Kidney tubule cell (primary cell): ENCODE measurements at places on chromosomes 7 and 10.
A peak's percentile ranks its signal among the peaks of the same experiment; 100 is the strongest.

DNA sequence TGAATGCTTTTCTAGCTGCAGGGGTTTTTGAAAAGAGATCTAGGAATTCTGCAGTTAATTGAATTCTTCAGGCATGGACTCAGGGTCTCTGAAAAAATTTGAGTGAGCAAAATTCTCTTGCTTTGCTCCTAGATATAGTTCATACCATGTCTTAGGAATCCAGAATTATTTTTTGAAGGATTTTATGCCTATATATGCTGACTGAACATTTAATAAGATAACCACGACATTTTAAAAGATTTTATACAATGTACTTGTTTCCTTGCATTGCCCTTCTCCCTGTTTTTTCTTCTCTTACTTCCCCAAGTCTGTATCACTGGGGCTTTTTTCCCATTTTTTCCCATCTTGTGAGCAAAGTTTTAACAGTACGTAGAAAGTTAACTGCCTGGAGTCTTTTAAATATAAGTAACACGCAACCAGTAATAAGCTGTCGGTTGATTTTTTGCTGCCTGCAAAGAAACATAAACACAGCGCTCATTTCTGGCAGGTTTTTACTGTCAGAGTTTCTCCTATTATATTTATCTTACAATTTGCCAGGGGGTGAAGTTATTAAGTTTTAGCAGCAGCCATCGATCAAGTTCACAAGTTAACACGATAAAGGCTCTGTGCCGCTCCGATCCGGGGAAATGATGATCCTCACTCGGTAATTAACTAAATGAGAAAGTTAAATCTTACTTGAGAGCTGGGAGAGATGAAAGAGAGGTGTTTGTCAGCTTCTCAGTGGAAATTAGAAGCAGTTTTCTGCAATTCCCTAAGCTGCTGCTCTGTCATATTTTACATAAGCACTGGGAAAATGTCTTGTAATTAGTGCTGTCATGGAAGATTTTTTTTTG lies 81.0 kb downstream of the POLL start:
- no peak for DNase-seq

DNA sequence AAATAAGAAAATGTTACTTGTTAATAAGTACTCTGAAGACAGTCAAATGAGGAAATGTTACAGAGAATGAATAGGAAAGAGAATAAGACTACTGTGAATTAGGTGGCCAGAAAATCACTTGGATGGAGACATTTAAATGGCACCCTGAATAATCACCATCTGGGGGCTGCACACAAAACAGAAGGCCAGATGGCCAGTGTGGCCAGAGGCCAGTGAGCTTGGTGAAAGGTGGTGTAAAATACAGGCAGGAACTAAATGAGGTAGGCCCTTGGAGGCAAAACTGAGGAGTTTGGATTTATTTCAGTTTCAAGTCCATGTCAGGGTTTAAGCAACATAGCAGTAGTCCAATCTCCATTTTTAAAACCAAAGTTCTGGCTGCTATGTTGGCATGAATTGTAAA lies 126.7 kb downstream of the TSPAN12 start:
- DNase-seq = no peak

- no peak for DNase-seq
Observed at GRCh38 chr10:116670706-116671105, 50.0 kb downstream of the PNLIPRP2 start.

DNA sequence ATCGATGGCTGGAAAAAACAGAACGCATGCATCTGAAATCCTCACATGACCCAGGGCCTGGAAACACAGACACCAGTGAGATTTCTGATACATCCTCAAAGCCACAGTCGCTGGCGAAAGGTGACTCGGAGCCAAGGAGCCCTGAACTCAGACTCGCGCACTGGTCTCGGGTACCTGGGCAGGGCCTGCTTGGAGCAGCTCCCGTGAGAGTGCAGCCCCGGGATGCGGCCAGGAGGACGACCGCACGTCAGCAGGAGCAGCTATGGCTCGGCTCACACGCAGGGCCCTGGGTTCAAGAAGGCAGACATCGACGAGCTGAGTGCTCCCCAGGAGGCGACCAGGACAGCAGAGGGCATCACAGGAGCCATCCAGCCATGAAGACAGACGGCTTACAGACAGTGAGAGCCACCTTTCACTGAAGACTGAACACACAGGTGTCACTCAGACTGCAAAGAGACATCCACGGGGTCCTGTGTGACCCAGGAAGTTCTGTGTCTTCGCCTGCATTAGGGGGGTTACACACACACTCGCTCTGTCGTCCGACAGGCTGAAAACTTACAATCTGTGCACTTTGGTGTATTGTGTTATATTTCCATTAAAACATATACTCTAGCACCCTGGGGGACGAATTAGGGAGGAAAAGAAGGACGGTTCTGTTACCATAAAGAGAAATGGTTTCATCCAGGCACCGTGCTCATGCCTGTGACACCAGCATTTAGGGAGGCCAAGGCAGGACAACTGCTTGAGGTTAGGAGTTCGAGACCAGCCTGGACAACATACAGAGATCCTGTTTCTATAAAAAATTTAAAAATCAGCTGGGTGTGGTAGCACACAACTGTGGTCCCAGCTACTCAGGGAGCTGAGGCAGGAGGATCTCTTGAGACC lies 227.7 kb downstream of the MAD1L1 start:
- no peak for DNase-seq

- DNase-seq = peak; percentile 96
Observed at GRCh38 chr7:50733552-50733951, 49.1 kb downstream of the GRB10 start.

DNA sequence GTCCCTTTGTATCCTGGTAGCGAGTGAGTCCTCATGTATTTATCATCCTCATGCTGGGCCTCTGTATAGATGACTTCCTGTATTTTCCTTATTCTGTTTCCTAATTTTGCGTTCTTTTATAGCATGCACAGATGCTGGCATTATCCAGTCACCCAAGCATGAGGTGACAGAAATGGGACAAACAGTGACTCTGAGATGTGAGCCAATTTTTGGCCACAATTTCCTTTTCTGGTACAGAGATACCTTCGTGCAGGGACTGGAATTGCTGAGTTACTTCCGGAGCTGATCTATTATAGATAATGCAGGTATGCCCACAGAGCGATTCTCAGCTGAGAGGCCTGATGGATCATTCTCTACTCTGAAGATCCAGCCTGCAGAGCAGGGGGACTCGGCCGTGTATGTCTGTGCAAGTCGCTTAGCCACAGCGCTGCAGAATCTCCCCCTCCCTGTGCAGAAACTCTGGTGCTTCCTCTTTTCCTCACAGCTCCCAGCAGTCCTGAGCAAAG lies 183.1 kb upstream of the PRSS58 start:
- no peak for DNase-seq

DNA sequence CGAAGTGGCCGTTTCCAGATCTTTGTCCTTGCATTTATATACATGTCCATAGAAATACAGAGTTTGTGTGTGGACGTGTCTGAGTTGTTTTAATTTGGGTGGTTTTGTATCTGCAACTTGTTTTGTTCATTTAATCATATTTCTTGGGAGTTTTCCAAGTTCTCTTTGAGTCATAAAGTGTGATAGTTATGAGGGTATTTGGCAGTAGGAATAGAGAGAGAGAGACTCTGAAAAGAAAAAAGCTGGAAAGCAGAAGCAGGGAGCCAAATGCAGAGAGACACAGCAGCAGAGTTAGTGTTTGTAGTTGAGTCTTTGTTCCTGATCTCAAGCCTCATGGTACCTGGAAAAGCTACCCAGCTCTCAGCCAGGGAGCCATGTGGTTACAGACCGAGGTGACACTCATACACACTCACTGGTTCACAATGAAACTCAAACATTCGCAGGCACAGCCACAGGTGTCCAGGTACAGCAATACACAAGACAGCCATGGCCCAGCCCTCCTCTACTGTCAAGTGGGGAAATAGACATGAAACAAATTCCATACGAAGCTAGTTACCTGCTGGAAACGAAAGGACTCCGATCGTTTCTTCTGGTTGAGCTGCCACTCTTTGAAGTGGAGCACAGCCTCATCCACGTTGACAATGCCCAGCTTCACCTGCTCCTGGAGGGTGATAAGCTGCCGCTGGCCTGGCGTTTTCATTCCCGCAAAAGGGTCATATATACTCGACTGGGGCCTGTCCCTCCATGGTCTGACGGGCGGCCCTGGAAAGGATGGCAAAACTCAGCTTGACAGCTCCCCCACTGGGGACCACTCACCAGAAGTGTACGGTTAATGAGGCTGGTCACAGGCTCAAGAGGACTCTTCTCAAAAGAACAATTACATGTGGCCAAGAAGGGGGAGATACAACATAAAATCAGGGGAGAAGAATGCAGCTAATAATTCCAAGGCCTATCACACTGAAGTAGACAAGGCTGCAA lies 33.3 kb upstream of the TM9SF3 start:
- DNase-seq = no peak

GRCh38 chr7:155374276-155375252 lies 76.9 kb downstream of the INSIG1 start:
- no peak for DNase-seq

GRCh38 chr7:113087071-113087998 lies 708 bp upstream of the GPR85 start:
- DNase-seq = peak; percentile 60

GRCh38 chr7:158517571-158517970 lies 70.1 kb downstream of the PTPRN2 start:
- DNase-seq = no peak

DNA sequence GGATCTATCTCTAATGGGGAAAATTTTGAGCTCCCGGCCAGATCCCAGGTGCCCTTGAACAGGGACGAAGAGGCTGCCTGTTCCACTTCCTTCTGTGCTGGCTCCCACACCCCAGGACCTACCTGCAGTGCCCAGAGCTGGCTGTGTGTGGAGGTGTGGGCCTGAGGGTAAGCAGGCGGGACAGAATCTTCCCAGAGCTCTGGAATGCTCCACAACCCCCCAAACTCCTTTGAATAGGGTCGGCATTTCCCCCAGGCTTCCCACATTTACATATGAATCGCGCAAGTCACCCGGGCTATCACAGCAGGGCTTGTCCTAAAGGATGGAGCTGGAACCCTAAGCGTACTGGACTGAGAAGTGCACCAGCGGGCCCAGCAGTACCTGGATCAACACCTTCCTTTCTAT lies 95.9 kb downstream of the DNMBP start:
- DNase-seq = peak; percentile 52

DNA sequence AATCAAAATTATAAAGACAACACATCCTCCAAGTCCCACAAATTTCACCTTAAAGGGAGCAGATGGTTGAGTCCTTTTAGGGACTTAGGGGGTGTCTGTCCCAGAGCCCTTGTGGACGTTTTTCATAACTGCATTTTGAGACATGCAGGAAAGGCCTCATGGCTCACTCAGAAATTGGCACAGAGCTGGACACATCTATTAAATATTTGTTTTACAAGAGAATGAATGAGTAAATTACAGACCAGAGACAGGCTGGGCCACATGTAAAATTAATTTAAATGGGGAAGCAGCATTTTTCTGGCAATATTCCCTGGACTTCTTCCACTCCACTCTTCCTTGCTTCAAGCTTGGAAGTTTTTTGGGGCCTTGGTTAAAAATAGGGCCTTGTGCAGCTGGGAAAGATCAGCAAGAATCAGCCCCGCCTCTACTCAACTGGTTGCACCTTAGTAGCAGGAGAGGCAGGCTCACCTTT lies 20.0 kb downstream of the LAMB1 start:
- no peak for DNase-seq

GRCh38 chr10:27820637-27821036 lies 75.0 kb upstream of the MKX start:
- no peak for DNase-seq
